ENCODE measurements at places on chromosomes 2 and 18.
A peak's percentile ranks its signal among the peaks of the same experiment; 100 is the strongest.

- no peak for DNase-seq
Observed at GRCh38 chr18:26717123-26717719, 148.3 kb downstream of the AQP4 start.

GRCh38 chr2:233464531-233465240 lies 101.9 kb downstream of the USP40 start:
- no peak for DNase-seq

DNA sequence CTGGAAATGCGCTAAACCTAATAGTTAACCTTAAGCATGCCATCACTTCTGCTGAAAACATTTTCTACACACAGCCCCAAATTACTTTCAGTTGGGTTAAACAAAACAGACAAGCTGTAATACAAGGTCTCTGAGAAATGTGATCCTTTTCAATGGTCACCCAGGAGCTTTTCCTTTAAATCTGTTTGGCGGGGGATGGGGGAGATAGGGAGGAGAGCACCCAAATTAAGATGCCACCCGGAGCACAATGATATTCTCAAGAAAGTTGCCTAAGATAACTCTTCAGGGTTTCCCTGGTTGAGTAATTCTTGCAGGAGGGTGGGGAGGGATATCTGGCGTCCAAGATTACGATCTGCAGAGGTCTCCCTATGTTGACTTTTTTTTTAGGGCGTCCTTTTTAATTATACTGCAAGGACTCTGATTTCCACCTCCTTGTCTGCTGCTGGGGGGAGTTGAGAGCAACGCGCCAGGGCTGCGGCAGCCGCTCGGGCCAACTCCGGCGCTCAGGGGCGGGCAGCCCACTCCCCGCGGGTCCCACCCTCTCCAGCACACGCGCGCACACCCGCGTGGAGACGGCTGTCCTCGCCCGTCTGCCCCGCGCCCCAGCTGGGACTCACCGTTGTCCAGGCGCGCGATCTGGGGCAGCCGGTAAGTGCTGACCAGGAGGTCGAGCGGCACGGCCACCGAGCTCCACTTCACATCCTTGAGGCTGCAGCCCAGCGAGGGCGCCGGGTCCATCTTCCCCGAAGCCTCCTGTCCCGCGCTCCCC lies 807 bp downstream of the GAREM1 start:
- no peak for DNase-seq

DNA sequence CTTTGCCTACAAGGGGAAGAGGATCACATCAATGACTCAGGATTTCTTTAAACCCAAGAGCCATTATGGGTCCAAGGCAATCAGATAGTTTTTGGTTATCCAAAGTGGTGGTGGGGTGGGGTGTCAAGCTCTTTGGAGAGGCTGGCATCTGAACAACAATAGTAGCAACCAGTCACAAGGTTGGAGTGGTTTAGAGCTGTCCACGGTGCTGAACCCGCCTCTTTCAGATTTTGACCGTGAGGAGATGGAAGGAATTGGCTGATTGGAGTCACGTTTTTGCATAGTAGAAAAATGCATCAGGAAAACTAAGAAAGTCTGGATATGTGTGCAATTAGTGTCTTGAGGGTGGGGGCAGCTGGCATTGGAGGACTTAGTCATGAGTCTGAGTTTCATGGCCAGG lies 159.9 kb downstream of the LOXHD1 start:
- peak; percentile 7 for DNase-seq

- no peak for DNase-seq
Observed at GRCh38 chr2:232925153-232925820, 55.2 kb downstream of the SNORC start.

DNA sequence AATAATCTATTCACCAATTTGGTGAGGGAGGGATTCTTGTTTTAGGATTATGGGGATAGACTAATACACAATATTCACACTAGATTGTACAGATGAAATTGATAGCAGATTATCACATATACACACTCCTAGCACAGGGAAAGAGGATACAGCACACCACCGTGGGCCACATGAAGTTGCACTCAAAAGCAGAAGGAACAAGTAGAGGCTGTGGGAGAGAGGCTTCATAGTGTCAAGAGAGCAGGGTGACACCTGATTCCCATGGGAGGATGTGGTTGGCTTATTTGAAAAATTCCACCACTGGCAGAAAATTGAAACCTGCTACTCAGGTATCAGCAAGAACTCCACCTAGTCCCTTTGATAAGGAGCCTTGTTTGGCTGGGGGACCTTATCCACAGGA lies 395.6 kb downstream of the SPAG16 start:
- no peak for DNase-seq

DNA sequence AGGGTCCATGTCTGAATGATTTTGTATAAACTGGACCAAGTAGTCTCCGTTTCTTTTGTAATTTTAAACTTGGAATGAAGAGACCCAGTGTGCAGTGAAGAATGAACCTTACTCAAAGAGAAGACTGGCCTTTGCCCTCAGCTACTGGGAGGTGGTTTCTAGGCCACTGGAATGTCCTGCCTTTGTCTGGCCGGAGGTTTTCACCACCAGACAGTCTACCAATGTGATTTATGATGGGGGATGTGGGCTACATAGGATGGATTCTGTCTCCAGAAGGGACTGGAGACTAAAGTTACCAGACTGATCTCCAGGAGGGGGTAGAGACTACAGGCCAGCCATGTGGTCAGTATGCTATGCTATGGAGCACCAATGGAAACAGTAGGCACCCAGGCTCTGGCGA lies 42.8 kb upstream of the RAB31 start:
- DNase-seq: no peak

GRCh38 chr2:135664623-135665068 lies 77.0 kb upstream of the UBXN4 start:
- no peak for DNase-seq

DNA sequence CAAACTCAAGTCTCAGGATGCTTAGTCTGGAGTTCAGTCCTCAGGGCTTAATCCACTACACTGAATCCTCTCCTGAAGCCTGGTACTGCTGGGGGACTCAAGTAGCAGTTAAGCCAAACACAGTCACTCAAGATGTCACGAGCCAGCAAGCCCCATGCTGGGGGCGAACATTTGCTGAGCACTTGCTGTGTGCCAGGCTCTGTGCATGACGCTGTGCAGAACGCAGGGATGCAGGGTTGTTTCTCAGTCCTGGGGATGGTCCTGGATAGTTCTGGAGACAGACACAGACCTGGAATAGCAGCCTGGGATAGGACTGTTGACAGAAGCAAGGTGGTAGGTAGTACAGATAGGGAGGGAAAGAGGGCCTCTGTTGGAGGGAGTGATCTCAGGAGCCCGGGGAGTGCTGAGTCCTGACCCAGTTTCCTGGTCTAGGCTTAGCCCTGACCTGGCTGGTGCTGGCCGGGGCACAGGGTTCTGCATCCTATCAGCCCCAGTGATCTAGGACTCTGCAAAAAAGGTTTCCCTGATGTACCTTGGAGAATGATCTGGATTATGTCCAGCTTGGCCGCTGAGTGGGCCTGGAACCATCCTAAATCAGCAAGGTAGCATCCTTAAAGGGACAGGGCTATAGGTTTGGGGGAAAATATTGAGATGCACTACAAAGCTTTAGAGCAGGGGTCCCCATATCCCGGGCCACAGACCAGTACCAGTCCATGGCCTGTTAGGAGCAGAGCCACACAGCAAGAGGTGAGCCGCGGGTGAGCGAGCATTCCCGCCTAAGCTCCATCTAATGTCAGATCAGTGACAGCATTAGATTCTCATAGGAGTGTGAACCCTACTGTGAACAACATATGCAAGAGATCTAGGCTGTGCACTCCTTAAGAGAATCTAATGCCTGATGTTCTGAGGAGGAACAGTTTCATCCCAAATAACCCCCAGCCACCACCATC lies 54.7 kb upstream of the OTOF start:
- DNase-seq: no peak

DNA sequence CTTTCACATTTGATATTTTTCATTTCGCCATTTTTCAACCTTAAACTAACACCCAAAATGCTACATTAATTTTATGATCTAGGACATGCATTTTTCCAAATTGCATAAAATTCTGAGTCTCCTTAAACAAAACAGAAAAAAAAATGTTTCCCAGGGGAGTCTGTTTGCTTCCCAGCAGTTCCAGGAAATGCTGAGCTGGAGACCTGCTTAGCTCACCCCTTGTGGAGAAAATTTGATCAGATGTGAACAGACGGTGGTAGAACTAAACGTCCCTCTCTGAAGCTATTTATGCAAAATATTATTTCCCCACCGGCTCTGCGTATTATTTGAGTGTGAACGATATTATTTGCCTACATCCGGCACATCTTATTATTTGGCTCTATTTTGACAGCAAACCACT lies 74.9 kb upstream of the AGAP1 start:
- DNase-seq: no peak

DNA sequence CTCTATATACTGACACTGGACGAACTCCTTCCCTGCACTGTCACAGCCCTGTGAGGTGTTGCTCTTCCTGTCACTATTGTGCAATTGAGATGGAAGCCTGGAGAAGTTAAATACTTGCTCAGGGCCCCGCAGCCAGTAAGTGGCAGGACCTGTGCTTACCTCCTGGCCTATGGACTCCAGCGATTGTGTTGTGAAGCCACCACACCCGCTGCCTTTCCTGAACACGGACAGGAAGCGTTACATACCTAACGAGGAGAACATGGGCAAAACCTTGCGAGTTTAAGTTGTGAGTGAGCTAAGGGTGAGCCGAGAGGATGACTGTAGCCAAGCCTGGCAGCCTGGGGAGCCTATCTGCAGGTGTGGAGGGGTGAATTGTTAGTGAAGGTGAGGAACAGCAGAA lies 26.1 kb downstream of the RAB31 start:
- no peak for DNase-seq

- DNase-seq: no peak
Observed at GRCh38 chr2:165796129-165796528, 2.1 kb upstream of the GALNT3 start.

DNA sequence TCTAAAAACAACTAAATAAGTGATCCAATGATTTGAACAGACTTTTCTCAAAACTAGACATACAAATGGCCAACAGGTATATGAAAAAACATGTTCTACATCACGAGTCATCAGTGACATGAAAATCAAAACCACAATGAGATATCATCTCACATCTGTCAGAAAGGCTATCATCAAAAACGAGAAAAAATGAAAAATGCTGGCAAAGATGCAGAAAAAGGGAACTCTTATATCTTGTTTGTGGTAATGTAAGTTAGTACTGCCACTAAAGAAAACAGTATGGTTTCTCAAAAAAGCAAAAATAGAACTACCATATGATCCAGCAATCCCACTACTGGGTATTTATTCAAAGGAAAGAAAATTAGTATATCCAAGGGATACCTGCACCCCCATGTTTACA lies 255.3 kb upstream of the FBXO11 start:
- no peak for DNase-seq

GRCh38 chr2:10412380-10412779 lies 35.7 kb downstream of the ODC1 start:
- peak; percentile 28 for DNase-seq

- no peak for DNase-seq
Observed at GRCh38 chr2:44957656-44958327, 16.3 kb downstream of the SIX3 start.

DNA sequence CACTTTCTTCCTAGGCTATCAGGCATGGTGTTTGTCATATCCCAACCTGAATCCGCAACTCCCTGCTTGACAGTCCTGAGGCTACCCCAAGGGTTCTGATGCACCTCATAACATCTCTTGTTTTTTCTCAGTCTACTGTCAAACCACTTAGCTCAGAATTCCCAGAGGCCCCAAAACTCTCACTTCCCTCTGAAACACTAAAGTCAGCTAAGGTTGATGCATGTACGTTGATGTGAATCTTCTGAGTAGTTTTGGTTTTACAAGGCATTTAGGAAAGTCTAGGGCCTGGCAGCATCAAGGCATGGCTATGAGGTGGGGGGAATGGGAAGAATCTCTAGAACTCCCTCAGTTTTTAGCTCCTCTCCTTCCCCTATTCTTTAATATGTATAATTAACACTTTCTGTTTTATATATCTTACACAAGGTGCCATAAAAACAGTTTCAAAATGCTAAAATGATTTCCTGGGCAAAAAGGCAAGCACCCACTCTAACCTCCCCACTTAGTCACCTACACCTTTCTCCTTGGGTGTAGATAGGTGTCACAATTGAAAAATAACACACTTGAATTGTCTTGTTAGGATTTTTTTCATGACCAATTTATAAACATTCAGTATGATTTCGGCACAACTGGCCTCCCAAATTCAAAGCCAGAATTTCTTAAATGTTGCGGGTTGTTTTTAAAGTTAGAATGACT lies 71.4 kb upstream of the TANK start:
- no peak for DNase-seq

- DNase-seq: no peak
Observed at GRCh38 chr2:66170744-66171330, 264.1 kb upstream of the MEIS1 start.

DNA sequence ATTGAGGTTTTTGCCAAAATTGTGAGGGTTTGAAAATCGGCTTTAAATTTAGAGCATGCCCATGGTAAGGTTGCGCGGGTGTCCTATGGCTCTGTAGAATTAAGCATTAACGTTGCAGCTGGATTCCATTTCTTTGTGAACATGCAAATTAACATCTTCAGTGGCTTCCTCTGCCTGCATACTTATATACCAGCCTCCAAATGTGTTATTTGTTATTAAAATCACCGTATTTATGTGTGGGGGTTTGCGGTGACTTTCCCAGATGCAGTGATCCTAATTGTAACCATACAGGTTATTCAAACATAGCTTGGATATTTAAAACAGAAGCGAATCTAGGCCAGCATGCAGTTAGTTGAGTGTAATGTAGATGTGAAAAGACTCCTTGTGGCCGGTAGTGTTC lies 80.2 kb downstream of the TGOLN2 start:
- no peak for DNase-seq

DNA sequence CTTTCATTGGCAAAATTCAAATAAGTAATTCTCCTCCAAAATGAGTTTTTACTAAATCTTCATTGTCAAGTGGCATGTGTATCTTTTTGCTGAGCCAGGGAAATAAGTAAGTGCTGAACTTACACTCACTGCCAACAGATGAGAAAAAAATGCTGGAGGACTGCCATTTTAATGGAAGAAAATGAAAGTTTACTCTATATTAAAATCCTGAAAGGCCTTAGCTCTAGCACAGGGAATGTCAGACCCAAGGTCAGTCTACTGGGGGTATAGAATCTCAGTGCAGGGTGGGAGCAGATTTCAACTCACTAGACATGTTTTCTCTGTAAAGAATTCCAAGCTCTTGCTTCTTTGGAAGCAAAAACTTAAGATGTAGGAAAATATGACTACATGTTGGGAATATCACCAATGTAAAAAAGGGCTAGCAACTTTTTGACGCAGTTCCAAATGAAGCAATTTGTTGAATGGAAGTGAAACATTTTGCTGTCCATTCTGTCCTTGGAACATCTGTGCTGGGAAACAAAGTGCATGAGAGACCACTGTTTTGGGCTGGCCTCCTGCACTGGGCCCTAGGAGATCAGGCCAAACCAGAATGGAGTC lies 127.0 kb downstream of the ST6GAL2 start:
- no peak for DNase-seq

- DNase-seq: no peak
Observed at GRCh38 chr2:12549641-12550040, 167.1 kb upstream of the TRIB2 start.

DNA sequence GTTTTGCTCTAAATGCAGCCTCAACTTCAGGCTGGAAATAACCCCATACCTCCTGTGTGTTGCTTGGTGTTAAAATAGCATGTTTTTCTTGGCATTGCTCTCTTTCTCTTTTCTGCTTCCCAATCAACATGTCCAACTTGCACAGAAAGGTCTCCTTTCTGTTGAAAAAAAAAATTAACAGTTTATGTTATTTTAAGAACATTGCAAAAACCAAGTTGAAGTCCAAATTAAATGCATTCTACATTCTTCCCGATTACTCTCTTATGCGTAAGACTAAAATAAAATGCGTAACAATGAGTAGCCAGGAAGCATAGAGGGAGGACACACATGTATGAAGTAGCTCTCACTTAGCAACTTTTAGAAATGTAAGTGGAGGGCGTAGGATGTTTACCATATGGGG lies 1406.1 kb upstream of the NXPH2 start:
- DNase-seq: no peak
